ENCODE measurements at places on chromosomes 12 and 14. TPM values are rescaled to one million over a fixed set of nuclear protein-coding genes. Genes with fewer than 3 reads are reported as not detected.
A peak's percentile ranks its signal among the peaks of the same experiment; 100 is the strongest.

- DNase-seq, result no peak
- no peak overlapping the region for H3K27ac ChIP-seq
- H3K4me1 ChIP-seq, result no peaks in the 10 kb centered on the region
- H3K4me3 ChIP-seq, result no peak overlapping the region
- no peaks in the 10 kb centered on the region for H3K27me3 ChIP-seq
Observed at GRCh38 chr12:31783556-31783955, 54.7 kb upstream of the AMN1 start.

DNA sequence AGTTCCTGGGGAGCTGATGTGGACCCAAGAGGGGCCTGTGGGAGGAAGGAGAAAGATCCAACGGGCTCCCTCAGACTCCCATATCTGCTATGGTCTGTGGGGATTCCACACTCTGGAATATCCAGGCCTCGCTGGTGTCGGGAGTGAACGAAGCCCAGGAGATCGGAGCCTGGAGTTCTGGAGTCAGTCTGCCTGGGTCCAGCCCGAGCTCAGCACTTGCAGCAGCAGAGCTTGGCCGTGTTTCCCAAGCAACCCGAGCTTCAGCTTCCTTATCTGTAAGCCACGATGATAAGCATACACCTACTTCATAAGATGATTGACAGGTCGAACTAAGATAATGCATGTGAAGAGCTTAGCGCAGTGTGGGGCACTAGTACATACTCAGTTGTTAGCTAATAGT lies 10.1 kb downstream of the LTBP2 start:
- no peak overlapping the region for H3K27ac ChIP-seq
- H3K4me1 ChIP-seq, result peaks cover 24% of the 10 kb centered on the region
- H3K4me3 ChIP-seq, result no peak overlapping the region
- no peaks in the 10 kb centered on the region for H3K27me3 ChIP-seq
- DNase-seq, result no peak
- peaks cover 14% of the 10 kb centered on the region for H3K36me3 ChIP-seq

- peaks cover 10% of the 10 kb centered on the region for H3K27me3 ChIP-seq
- no peak overlapping the region for H3K4me3 ChIP-seq
- no peak overlapping the region for H3K27ac ChIP-seq
- DNase-seq, result no peak
- H3K4me1 ChIP-seq, result no peaks in the 10 kb centered on the region
- no peaks in the 10 kb centered on the region for H3K36me3 ChIP-seq
Observed at GRCh38 chr12:13282861-13283260, 86.3 kb downstream of the EMP1 start.

- H3K4me1 ChIP-seq, result peaks cover 16% of the 10 kb centered on the region
- peak overlapping the region; percentile 49 for H3K4me3 ChIP-seq
- H3K27ac ChIP-seq, result no peak overlapping the region
- H3K36me3 ChIP-seq, result no peaks in the 10 kb centered on the region
- DNase-seq, result peak; percentile 77
- H3K27me3 ChIP-seq, result no peaks in the 10 kb centered on the region
Observed at GRCh38 chr14:22886500-22887259, 3.7 kb downstream of the REM2 start.

The TMEM132D gene
- total RNA-seq, result not detected

The SMCO3 gene
- 0.24 TPM for total RNA-seq
